AG10803 (cell line): ENCODE measurements at places on chromosomes 6 and 20.

GRCh38 chr6:36200154-36200891 lies 3.8 kb downstream of the BRPF3 start:
- DNase-seq: no peak

GRCh38 chr6:125406741-125407140 lies 105.0 kb upstream of the HDDC2 start:
- no peak for DNase-seq

DNA sequence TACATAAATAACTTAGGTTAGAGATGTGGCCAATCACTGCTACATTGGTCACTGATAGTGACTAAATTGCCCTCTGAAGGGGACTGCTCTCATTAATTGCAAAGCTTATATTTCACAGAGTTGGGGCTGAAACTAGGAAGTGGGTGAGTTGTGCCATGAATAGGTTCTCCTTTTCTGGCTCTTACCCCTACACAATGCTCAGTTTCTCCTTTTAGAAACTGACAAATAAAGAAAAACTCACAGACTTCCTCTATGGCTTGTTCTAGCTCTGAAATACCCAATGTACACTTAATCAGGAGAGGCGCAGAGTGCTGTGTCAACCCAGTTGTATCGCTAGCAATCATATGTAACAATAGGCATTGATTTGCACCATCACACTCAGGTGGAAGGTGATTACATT lies 41.2 kb upstream of the PROKR2 start:
- no peak for DNase-seq

DNA sequence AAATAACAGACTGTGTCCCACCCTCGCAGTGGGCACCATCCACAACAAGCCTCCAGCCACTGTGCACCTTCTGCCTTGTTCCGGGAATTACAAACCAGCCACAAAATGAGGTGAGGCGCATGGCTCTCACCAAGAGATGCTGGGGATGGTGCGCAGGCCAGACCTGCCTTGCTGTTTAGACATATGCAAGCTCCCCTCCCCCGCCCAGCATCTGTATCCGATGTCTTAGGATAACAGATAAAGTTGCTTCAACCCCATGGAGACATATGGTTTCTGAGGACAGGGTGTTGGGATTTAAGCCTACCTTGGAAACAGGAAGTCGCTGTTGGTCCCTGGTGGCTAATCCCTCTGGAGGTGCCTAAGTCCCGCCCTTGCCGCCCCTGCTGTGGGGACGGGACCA lies 50.4 kb upstream of the MPC1 start:
- DNase-seq: no peak
